ENCODE measurements at places on chromosomes 2 and 18.

DNA sequence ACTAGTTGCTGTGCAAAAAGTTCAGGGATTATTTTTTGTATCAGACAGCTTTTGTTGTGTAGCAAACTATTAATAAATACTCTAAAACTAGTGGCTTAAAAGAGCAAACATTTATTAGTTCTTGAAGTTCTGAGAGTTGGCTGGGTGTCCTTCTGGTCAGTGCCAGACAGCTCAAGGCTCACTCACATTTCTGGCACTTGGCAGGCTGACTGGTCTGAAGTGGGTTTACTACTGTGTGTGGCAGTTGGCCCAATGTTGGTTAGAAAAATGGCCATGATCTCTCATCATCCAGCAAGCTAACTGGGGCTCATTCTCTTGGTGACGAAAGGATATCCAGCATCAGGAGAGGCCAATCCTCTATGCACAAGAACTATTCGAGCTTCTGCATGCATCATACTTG is 71.4 kb upstream of the ZNF385B start:
- peak; percentile 53 for DNase-seq

GRCh38 chr2:39642051-39642718 is 23.5 kb upstream of the TMEM178A start:
- peak; percentile 71 for DNase-seq

DNA sequence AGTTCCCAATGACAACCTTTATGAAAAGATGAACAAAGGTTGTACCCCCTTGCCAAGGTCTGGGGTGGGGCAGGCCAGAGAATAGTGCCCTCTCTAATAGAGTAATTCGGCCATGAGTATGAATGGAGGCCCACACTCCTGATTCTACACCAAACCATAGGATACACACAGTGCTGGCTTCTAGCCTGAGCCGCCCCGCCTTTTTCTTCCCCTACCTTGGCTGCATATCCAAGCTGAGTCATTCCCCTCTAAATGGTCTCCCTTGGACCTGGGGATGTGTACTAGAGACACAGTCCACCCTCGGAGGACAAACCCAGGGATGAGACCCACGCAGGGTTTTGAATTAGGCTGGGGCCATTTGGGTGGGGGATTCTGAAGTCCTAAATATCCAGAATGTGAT is 107.2 kb upstream of the CAPN13 start:
- no peak for DNase-seq

GRCh38 chr2:62811972-62812371 is 106.5 kb downstream of the EHBP1 start:
- DNase-seq: no peak

- no peak for DNase-seq
Observed at GRCh38 chr2:47629501-47630460, 153.2 kb upstream of the MSH6 start.

DNA sequence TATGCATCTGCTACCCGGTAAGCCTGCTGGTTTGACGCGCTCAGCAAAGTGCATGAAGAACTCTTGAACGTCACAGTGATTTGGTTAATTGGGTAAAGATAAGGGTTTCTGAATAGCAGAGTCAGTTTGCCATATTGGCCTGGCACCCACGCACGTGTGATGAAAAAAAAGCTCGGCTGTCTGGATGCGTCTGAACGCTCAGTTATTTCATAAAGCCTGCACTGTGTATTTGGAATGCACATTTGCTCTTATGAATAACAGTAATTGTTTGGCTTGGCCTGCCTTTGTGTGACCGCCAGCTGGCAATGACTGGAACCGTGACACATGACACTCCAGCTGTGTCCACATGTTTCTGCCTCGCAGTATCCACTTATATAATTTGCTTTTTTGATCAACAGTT is 129.2 kb upstream of the MEIS1 start:
- peak; percentile 7 for DNase-seq

- DNase-seq: no peak
Observed at GRCh38 chr18:40832362-40832761, 1122.7 kb upstream of the PIK3C3 start.

GRCh38 chr2:39179974-39180960 is 59.4 kb upstream of the SOS1 start:
- DNase-seq: no peak

DNA sequence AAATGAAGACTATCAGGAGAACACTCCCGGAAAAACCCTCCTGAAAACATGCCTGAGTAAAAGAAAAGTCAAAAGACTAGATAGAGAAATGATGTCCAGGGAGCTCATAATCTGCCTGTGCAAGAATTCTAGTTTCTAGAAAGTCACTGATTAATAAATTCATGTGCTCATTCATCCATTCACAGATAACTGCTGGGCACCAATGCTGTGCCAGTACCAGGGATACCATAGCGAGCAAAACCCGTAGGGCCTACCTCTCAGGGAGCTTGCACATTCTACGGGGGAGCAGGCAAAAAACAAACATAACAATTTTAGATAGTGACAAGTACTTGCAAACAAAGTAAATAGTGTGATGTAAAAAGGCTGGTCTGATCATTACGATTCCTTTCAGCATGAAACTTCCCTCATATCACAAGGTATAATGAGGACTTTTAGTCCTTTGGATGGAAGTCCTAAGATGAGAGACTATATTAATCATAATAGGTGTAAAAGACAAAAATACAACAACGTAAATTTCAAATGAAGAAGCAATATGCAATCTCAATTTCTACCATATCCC is 289.9 kb downstream of the AFF3 start:
- no peak for DNase-seq

DNA sequence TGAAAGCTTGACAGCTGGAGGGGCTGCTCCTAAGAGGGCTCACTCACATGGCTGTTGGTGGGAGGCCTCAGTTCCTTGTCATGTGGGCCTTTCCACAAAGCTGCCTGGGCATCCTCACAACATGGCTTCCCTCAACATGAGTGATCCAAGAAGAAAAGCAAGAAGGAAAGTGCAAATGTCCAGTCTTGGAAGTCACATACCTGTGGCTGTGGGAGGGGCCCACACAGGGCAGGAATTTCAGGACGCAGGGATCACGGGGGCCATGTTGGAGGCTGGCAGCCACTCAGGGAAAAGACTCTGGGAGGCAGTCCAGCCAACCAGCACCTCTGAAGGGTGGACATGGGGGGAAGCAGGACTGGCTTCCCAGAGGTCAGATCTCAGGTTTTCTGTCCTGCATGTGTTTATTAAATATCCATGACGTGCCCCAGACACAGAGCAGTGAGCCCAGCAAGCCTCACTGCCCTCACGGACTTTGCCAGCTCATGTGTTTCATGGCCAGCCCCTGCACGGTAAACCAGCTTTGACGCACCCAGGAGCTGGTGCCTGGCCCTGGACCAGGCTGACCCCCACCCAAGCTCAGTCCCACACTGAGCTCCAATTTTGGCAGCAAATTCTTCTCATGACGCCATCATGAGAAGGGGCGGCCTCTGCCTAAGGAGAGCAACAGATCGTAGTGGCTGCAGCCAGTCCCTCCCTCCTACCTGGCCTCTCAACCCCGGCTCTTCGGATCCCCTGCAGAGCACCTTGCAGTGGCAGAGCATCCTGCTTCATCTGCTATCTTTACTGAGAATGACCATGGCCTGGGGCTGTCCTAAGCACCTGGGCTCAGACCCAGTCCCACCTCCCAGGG is 34.7 kb upstream of the GPR17 start:
- no peak for DNase-seq

DNA sequence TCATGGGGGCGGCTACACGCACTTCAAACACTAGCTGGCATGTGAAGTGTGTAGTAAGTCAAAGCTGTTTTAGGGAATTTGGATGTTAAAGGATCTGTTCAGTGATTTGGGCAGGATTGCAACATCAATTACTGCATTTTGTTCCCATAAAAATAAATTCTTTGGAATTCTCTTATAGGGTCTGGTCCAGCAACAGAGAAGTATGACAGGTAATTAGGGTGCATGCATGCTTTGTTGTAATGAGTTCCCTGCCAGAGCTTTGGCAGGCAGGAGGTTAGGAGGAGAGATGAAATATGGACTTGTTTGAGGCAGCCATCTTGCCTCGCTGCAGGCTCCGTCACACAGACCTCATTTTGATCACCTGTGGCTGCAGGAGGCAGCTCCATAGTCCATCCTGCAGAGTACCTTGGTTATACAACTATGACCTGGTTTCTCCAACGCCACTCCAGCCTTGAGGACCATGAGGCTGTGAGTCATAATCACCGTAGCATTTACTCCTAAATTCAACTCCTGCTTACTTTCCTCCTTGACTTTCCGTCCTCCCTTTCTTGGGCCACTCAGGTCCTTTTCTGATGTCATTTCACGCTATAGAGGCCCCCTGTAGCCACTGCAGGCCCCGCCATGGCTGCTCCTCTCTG is 26.5 kb upstream of the EML4 start:
- no peak for DNase-seq

- DNase-seq: no peak
Observed at GRCh38 chr2:46058140-46058539, 239.1 kb upstream of the EPAS1 start.

- DNase-seq: no peak
Observed at GRCh38 chr2:240319221-240319854, 116.1 kb upstream of the GPC1 start.

- DNase-seq: no peak
Observed at GRCh38 chr2:132038179-132038882, 123.4 kb downstream of the ANKRD30BL start.

GRCh38 chr2:1721706-1722646 is 22.3 kb downstream of the PXDN start:
- DNase-seq: no peak

DNA sequence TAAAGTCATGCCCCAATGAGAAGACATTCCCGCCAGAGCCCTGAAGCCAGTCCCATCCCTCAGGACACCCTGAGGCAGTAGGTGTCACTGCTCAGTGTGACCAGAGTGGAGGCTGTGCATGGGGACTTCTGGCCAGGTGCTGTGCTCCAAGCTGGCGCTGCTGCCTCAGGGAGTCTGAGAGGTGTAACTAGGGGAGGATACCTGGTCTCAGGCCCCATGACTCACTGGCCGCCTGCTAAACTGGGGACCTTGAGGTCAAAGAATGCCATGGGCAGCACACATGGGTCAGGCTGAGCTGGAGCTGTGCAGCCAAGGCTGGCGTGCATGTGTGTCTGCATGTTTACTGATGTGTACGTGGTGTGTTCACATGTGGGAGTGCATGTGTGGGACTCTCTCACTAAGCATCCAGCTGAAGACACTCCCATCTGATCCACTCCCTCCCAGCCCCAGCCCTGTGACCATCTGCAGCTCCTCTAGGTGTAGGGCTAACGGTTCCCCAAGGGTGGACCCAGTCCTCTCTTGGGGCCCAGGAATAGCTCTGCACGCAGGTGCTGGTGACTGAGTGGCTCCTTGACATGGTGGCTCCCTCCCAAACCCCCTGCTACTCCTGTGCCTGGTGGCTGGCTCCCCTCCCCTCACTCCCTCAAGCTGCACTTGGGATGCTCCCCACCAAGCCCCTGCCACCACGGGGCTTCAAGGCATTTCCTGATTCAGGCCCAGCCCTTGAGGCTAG is 16.5 kb downstream of the HS6ST1 start:
- DNase-seq: no peak

DNA sequence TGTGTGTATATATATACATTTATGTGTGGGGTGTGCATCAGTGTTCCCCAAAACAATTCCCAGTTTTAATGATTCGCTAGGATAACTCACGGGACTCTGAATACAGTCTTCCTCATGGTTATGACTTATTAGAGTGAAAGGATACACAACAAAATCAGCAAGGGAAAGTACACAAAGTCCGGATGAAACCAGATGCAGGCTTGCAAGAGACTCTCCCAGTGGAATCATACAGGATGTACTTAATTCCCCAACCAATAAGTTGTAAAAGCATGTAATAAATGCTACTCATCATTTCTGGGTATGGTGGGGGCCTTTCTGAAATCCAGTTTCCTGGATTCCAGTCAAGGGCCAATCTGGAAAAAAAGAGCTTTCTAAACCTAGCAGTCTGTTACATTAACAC is 654.1 kb upstream of the SYT4 start:
- no peak for DNase-seq

DNA sequence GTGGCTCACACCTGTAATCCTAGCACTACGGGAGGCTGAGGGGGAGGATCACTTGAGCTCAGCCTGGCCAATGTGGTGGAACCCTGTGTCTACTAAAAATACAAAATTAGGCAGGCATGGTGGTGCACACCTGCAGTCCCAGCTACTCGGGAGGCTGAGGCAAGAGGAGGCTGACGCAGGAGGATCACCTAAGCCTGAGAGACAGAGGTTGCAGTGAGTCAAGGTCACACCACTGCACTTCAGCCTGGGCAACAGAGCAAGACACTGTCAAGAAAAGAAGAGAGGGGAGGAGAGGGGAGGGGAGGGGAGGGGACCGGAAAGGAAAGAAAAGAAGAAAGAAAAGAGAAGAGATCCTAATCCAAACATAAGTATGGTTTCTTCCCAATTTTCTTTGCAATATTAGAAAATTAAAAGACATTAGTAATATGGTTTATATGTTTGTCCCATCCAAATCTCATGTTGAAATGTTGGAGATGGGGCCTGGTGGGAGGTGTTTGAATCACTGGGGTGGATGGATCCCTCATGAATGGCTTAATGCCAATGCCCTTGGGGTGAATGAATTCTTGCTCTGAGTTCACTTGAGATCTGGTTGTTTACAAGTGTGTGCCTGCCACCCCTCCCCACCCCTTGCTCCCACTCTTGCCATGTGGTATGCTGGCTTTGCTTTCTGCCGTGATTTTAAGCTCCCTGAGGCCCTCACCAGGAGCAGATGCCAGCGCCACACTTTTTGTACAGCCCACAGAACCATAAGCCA is 50.7 kb downstream of the TRIP12 start:
- DNase-seq: no peak

- DNase-seq: no peak
Observed at GRCh38 chr2:221514305-221515040, 57.6 kb downstream of the EPHA4 start.
